Frontal cortex (tissue), 4 donors: ENCODE measurements at places on chromosomes 6 and 20. TPM values are rescaled to one million over a fixed set of nuclear protein-coding genes. Genes with fewer than 3 reads are reported as not detected.

The SLC35D3 gene
- 0.82 TPM for total RNA-seq

The FAM83C gene
- not detected for total RNA-seq

The TSPO2 gene
- total RNA-seq, result 0.82 TPM

The LST1 gene
- total RNA-seq, result 1.2 TPM

The PSORS1C1 gene
- total RNA-seq, result not detected

The DCDC2 gene
- total RNA-seq, result 2.4 TPM

The PLA2G7 gene
- 1.6 TPM for total RNA-seq

The SYTL3 gene
- total RNA-seq, result 2.0 TPM

The ELOVL4 gene
- 49.3 TPM for total RNA-seq

The CST7 gene
- not detected for total RNA-seq

The LRRC1 gene
- 10.6 TPM for total RNA-seq

The DDO gene
- total RNA-seq, result 0.41 TPM

The DNAH8 gene
- total RNA-seq, result under 0.01 TPM

The BAG2 gene
- total RNA-seq, result 1.6 TPM

The CD24 gene
- 1,434 TPM for total RNA-seq

The NR2E1 gene
- total RNA-seq, result 6.1 TPM

The SUMO4 gene
- total RNA-seq, result 2.4 TPM

The MYT1 gene
- total RNA-seq, result 6.9 TPM

The DPPA5 gene
- total RNA-seq, result not detected

The FAM110A gene
- 8.6 TPM for total RNA-seq

The HLA-DRB1 gene
- total RNA-seq, result 3.7 TPM

The DEFB112 gene
- total RNA-seq, result not detected

The SFT2D1 gene
- 20.0 TPM for total RNA-seq

The PHACTR1 gene
- 28.1 TPM for total RNA-seq

The LTB gene
- not detected for total RNA-seq

The AGER gene
- total RNA-seq, result 0.82 TPM

The ULBP3 gene
- 11.8 TPM for total RNA-seq

The ULBP1 gene
- 1.6 TPM for total RNA-seq

The HUS1B gene
- 0.82 TPM for total RNA-seq

The ID4 gene
- 123 TPM for total RNA-seq

The C20orf141 gene
- not detected for total RNA-seq
